ENCODE measurements at places on chromosomes 16 and 17.

DNA sequence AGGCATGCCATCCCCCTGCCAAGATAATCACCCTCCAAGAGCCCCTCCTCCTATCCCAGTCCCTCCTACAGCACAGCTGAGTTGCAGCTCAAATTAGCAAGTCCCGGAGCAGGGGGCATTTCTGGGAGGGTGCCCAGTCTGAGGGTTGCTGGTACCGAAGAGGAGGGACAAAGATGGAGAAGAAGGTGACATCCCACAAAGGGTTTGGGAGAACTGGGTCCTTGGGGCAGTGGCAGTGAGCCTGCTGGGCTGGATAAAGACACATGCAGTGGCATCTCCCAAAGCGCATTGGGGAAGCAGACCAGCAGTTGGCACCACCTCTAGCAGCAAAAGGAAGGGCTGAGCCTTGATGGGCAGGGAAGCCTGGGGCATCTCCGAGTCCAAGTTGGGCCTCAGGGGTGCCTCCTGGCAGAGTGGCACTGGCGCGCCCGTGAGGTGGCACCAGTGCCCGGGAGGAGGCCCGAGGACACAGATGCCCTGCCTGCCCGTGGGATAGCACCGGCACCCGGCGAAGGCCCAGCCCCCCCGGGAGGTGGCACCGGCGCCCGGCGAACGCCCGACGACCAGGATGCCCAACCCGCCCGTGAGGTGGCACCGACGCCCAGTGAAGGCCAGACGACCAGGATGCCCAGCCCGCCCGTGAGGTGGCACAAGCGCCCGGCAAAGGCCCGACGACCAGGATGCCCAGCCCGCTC is 622 bp downstream of the TOM1L2 start:
- peak; percentile 10 for DNase-seq

DNA sequence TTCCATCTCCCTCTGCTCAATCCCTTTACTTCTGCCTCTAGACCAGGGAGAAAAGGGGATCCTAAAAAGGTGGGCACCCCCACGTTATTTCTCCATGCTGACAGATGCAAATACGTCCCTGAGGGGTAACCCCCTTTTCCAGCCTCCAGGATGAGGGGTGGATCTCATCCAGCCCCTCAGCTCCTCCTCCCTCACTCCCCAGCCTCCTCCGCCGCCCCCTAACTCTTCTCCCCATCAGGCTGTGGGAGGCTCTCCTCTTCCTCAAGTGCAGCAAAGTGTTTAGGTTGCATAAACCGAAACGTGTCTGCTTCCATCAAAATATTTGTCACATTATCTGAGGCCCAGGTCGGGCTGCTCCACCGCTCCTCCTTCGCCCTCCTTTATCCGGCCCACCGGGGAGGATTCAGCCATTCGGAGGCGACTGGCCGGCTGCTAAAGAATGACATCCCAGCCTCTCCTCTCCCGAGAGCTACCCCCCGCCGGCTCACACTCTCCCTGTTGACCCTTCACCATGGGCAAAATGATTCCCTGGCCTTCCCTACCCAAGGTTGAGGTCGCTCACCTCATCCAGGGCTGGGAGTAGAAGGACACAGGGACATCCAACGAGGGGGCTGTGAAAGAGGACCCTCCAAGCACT is 1.2 kb upstream of the C1QL1 start:
- DNase-seq = no peak

DNA sequence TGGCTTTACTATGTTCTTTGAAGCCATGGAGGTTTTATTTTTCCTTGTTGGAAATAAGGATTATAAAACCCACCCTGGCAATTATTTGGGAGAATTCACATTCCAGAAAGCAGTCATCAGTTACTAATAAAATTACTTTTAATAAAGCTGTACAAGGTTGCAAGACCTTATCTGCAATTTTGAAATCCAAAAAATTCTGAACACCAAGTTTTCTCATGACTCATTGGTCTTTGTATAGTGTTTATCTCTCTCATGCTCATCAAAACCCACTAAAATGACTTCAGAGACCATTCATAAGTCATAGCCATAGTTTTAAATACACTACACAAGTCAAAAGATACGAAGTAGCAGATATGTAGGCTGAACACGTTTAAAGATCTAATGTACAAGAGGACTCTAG is 6.0 kb upstream of the KRT38 start:
- DNase-seq = no peak

DNA sequence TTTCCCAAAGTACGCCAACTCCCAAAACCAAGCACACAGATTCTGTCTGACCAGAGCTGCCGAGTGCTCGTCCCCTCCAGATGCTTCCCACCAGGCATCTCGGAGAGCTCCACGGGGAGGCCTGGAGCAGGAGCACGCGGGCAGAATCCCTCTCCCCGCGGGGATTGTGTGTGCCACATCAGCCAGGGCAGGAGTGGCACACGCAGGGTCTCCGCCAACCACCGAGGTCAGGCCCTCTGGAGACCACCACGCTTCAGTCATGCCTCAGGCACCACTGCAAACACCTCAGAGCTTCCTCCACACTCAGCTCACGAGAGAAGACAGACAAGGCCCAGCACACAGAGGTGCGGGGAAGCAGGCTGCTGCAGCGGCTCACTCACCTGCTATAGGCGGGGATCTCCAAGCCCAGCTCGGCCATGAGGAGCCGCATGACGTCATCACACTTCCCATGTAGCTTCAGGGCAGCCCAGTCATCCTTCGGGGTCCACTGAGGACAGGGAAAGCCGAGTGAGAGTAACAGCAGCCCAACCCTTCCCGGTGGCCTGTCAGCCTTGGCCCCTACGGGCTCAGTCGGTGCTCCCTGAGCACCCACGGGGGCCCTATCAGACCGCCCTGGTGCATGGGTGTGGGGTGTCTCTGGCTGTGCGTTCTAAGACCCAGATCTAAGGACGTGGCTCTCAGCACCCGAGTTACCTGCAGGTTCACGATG is 2.3 kb upstream of the PCYT2 start:
- no peak for DNase-seq

DNA sequence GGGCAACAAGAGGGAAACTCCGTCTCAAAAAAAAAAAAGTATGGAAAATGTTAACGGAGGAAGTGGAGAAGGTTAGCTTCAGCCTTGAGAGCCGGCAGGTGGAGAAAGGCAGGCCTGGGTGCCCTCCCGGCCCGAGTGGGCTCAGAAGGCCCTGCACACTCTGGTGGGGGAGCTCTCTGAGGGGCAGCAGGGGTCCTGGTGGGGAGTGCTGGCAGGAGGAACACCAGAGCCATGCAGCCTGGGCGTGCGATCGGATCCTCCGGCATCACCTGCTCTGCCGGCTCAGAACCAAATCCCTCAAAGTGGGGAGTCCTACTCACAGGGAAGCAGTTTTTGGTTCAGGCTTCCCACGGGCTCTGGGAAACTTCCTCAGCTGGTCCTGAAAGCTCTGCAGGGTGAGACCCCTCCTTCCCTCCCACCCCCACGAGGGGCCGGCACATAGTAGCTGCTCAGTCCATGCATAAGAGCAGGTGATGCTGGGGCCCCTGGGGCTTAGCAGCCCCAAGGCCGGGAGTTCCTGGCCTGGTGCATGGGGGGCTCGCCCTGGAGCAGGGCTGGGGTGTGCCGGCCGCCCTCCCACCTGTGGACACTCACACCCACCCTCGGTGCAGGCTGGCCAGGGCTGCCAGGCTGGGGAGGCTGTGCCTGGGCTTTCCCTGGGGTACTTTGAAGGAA is 1.2 kb downstream of the FN3K start:
- no peak for DNase-seq

GRCh38 chr17:65824901-65825300 is 263.5 kb upstream of the AXIN2 start:
- DNase-seq = no peak

GRCh38 chr16:2180461-2180860 is 15.9 kb downstream of the CASKIN1 start:
- no peak for DNase-seq

DNA sequence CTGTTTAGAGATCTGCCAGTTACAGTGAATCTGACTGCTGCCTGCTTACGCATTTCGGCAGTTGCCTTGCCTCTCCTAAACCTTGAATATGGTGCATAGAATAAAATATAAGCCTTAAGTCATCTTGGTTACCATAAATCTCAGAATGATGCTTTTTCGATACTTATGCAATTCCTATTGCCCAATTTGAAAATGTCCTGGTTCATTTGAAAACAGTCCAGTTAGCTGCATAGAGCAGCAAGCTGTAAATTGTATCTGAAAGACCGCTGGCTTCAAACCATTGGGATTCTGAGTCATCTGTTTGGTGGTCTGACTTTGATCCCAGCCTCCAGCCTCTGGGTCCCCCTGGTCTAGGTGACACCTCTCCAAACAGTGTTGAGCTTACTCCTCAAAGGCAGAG is 2.7 kb upstream of the PRKCA start:
- DNase-seq = no peak

DNA sequence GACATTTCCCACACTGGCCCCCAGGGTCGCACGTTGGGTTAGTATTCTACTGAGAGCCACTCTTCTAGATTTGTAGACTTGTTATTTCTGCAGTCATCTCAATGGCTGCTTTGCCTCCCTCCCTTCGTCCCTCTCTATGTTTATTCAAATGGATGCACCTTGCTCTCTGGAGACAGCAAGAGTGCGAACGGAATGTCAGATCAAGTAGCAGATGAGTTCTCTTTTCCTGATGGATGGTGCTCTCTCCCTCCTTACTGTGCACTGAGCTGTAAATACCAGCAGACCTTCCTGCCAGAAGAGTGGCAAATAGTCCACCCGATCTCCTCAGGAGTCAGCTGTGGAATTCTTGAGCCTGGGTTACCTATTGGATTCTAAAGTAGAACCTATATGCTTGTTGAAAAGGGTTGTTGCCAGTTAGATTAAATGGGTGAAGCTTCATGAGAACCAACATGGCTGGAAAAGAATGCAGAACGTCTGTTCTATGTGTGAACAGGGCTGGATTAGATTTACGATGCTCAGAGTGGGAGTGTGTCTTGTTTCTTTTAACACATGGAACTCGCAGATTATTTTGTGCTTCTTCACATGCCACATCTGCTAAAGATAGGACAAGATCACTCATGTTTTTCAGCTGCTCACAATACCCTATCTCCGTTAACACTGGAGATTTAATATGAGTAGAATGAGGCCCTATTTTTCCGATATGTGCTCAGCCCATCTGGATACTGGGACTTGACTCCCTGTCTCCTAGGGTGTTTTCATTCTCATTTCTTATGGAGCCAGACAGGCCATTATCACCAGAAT is 6.1 kb downstream of the GNAO1 start:
- no peak for DNase-seq

GRCh38 chr16:79628501-79628975 is 28.0 kb upstream of the MAF start:
- DNase-seq = peak; percentile 49

GRCh38 chr17:74697515-74697914 is 15.2 kb downstream of the CD300LF start:
- DNase-seq = no peak

GRCh38 chr16:49806446-49806845 is 49.5 kb downstream of the ZNF423 start:
- DNase-seq = no peak

- DNase-seq = no peak
Measured at GRCh38 chr16:9741776-9742175, 440.5 kb downstream of the GRIN2A start.

DNA sequence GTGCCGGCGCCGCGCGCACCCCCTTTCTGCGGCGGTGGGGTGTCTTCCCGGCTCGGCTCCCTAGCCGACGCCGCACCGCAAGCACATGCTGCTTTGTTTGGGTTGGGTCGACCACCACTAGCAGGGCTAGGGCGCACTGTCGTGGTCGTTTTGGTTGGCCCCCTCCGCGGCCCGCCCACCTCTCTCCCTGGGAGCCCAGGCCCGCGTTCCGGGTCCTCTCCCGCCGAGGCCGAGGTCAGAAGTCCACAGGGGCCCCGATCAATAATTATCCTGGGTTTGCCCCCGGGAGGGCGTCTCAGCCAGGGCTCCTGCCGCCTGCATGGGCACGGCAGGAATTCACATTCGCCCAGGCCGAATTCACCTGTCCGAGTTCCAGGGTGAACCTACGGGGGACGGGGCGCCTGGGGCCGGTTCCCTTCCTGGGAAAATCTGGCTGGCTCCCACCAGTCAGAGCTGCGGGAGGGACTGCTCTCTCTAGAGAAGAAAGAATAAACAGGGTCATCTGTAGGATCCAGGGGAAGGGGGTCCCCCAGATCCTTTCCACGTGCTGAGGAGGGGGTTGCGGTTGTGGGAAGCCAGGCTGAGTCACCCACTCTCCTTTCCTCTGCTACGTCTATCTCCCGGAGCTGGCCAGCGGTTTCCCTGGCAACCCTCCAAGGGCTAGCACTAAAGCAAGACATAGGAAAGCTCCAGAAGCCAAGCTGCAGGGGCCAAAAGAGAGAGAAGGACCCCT is 584 bp upstream of the STAT5B start:
- peak; percentile 20 for DNase-seq

- DNase-seq = no peak
Measured at GRCh38 chr17:6163612-6164333, 93.6 kb downstream of the WSCD1 start.

DNA sequence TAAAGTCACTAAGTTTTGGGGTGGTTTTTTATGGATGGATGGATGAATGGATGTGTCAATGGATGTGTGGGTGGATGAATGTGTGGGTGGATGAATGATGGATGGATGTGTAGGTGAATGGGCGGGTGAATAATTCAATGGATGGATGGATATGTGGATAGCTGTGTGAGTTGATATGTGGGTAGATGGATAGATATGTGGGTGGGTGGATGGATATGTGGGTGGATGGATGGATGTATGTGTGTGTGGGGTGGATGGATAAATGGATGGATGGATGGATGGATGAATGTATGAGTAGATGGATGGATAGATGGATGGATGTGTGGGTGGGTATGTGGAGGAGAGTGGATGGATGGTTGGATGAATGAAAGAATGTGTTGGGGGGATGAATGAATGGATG is 310.1 kb upstream of the C16orf82 start:
- DNase-seq = no peak

GRCh38 chr17:47810200-47810821 is 11.3 kb downstream of the OSBPL7 start:
- DNase-seq = no peak

DNA sequence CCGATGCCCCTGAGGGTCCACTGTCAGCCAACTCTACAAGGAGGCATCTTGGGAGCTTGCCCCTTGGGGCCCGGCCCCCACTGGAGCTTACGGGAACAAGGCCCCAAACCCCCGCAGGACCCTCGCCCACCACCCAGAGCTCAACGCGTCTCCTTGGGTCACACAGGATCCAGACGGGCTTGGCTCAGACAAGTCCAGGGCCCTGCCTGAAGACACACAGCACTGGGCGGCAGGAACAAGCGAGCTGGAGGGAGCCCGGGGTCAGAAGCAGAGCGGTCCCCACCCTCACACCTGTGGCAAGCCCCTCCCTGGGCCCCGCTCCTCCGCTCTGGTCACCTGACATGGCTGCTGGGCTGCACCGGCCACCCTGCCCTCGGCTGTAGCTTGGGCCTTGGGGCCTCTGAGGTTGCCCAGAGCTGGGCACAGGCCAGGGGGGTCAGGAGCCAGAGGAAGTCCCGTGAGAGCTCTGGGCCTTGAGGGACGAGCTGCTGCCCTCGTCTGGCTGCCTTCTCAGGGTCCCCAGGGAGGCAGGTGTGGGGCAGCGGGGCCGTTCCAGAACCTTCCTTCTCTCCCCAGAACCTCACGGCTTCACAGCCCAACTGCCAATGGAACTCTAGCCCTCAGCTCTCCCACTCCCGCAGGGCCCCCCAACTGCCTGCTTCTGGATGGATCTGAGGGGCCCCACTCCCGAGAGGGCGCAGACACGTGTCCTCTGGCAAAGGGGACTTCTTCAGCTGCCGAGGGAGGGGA is at the start of gene CCDC154:
Gene CCDC154, minus strand, starts transcription at position 577 of the 750 bp plus-strand sequence. Its CDS starts 234 bp downstream, at position 343.
- no peak for DNase-seq
